ENCODE measurements at places on chromosomes 5 and 9.
A peak's percentile ranks its signal among the peaks of the same experiment; 100 is the strongest.

DNA sequence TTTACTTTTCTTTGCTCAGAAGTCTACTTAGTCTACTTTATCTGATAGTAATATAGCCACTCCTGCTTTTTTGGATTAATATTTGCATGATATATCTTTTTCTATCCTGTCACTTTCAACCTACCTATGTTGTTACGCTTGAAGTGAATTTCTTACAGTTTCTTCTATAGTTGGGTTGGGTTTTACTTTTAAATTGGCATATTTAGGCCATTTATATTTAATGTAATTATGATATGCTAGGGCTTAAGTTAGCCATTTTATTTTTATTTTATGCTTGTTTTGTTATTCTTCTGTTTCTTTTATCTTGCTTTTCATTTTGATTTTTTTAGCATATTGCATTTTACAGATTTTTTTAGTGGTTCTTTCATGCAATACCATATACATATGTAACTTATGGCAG, 164.7 kb downstream of the AOPEP start:
- H3K36me3 ChIP-seq, result no peaks in the 10 kb centered on the region
- no peaks in the 10 kb centered on the region for H3K4me1 ChIP-seq
- H3K4me3 ChIP-seq, result no peak overlapping the region
- no peaks in the 10 kb centered on the region for H3K27me3 ChIP-seq

- H3K4me1 ChIP-seq, result no peaks in the 10 kb centered on the region
- H3K36me3 ChIP-seq, result no peaks in the 10 kb centered on the region
- peak overlapping the region; percentile 74 for H3K27ac ChIP-seq
- peak; percentile 39 for DNase-seq
These were observed 3.7 kb downstream of the ECSCR start for GRCh38 chr5:139458580-139459407.

DNA sequence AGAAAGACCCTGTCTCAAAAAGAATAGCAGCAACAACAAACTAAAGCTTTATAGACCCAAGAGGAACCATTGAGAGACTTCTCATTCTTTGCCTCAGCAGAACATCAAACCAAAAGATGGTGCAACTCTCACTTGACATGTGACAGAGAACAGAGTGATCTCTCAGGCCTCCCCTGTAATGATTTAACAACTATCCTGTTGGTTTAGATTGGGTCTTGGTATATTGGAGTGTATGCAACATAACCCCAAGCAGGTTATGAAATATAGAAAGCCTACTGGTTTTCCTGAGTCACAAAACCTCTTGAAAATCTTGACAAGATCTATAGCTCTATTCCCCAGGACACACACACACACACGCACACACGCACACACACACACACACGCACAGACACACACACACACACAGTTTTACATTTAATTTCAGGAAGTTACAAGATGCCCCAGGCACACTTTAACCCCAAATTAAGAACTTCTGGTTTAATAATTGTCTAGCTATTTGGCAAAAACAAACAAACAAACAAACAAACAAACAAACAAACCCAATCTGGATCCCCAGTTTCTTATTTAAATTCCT, 6.5 kb upstream of the FGF1 start:
- no peak overlapping the region for H3K27ac ChIP-seq
- H3K4me3 ChIP-seq, result no peak overlapping the region

- H3K27me3 ChIP-seq, result no peaks in the 10 kb centered on the region
- H3K4me1 ChIP-seq, result no peaks in the 10 kb centered on the region
- no peaks in the 10 kb centered on the region for H3K36me3 ChIP-seq
- H3K4me3 ChIP-seq, result no peak overlapping the region
- DNase-seq, result no peak
These were observed 989.8 kb downstream of the TLE4 start for GRCh38 chr9:80561526-80561925.

DNA sequence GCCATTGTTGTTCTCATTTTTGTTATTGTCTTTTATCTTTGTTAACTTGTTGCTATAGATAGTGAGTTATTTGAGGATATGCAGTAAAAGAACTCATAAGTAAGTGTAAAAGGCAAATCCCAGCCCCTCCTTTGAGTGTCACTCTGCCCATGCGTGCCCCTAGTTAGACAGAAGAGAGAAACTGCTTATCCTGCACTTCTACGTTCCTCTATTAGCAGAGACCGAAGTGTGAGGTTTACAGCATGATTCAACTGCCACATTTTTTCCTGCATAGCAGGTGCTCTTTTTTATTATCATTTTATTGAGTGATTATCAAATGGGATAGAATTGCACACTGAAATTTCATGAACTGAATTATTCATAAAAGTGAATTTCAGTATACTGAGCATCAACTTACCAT, 12.0 kb upstream of the DNAH5 start:
- H3K27me3 ChIP-seq, result no peaks in the 10 kb centered on the region
- DNase-seq, result no peak
- H3K27ac ChIP-seq, result no peak overlapping the region
- no peaks in the 10 kb centered on the region for H3K4me1 ChIP-seq
- H3K36me3 ChIP-seq, result no peaks in the 10 kb centered on the region

DNA sequence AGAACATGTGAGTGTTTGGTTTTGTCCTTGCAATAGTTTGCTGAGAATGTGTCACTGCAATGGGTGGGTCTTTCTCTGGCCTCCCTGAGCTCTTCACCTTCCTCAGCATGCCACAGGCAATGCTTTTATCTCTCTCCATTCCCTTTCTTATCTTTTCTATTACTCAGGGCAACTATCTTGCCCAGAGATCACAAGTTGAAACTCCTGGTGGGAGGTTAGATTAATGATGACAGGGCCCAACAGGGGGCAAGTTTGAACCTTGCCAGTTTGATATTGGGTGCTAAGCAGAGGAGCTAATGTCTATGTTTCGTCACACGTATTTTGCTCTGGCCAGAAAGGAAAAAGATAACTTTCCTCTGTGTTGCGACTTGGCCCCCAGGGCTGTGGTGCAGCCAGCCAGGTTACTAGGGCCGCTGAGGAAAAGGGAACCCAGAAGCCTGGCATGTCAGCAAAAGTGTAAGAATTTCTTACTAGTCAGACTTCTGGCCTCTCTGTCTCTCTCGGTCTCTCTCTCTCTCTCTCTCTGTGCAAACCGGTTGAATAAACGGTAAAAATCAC, 299.3 kb upstream of the POU5F2 start:
- no peaks in the 10 kb centered on the region for H3K27me3 ChIP-seq
- no peak overlapping the region for H3K4me3 ChIP-seq
- no peak for DNase-seq
- no peak overlapping the region for H3K27ac ChIP-seq

GRCh38 chr5:67334373-67334772, 137.8 kb upstream of the CD180 start:
- no peak overlapping the region for H3K4me3 ChIP-seq
- H3K4me1 ChIP-seq, result no peaks in the 10 kb centered on the region
- no peaks in the 10 kb centered on the region for H3K36me3 ChIP-seq
- H3K27ac ChIP-seq, result no peak overlapping the region

GRCh38 chr5:172285226-172286143, 1.9 kb upstream of the UBTD2 start:
- peak overlapping the region; percentile 97 for H3K4me3 ChIP-seq
- H3K27me3 ChIP-seq, result no peaks in the 10 kb centered on the region
- DNase-seq, result no peak

- H3K36me3 ChIP-seq, result no peaks in the 10 kb centered on the region
- H3K4me1 ChIP-seq, result no peaks in the 10 kb centered on the region
- H3K27ac ChIP-seq, result no peak overlapping the region
- no peak overlapping the region for H3K4me3 ChIP-seq
- DNase-seq, result no peak
- no peaks in the 10 kb centered on the region for H3K27me3 ChIP-seq
These were observed 446.6 kb upstream of the GRIA1 start for GRCh38 chr5:153043886-153044285.

GRCh38 chr9:99335280-99335679, 113.2 kb downstream of the SEC61B start:
- H3K4me3 ChIP-seq, result no peak overlapping the region
- H3K27me3 ChIP-seq, result no peaks in the 10 kb centered on the region
- no peak for DNase-seq
- H3K4me1 ChIP-seq, result no peaks in the 10 kb centered on the region
- no peaks in the 10 kb centered on the region for H3K36me3 ChIP-seq

- H3K4me1 ChIP-seq, result no peaks in the 10 kb centered on the region
- no peak for DNase-seq
- no peaks in the 10 kb centered on the region for H3K27me3 ChIP-seq
- H3K27ac ChIP-seq, result no peak overlapping the region
- H3K36me3 ChIP-seq, result no peaks in the 10 kb centered on the region
These were observed 998.9 kb downstream of the TLE1 start for GRCh38 chr9:80690349-80690939.

DNA sequence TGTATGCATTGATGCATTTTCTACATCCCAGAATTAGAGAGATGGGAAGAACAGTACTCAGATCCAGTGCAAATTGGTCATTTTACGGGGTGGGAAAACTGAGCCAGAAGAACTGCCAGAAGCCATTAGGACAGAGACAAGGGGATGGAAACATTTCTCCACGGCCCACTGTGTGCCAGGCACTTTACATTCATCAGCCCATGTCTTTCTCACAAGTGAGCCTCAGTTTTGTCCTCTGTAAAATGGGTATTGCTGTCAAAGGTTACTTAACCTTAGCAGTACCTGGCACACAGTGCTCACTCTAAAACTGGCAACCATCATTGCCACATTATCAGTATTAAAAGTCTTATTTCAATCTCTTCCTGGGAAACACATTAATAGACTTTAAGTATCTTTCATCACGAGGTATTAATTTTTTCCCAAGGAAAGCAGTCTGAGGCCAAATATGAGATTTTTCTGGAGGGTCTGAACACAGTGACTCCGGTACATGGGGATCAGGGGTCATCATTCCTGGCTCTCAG, 5.2 kb downstream of the DUSP1 start:
- no peak for DNase-seq
- peak overlapping the region; percentile 93 for H3K4me3 ChIP-seq
- no peaks in the 10 kb centered on the region for H3K36me3 ChIP-seq
- H3K4me1 ChIP-seq, result peaks cover 4% of the 10 kb centered on the region
- no peaks in the 10 kb centered on the region for H3K27me3 ChIP-seq

DNA sequence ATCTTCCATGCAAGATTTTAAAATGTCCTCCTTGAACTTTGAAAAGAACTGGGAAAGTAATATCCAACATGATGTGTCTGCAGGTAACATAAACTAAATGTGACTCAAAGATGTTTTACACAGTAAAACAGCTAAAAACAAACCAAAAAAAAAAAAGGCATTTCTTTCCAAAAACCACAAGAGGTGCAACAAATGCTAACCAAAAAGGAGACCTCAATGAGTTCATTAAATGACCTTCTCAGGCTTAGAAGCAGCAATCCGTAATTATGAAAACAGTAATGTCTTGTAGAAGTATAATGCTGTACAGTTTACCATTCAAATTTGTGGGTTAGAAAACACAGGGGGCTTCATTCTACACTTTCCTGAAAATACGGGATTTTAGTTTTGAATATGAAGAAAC, 2.5 kb downstream of the RNF145 start:
- DNase-seq, result no peak
- peak overlapping the region; percentile 96 for H3K27ac ChIP-seq
- H3K4me3 ChIP-seq, result no peak overlapping the region

- no peaks in the 10 kb centered on the region for H3K4me1 ChIP-seq
- H3K36me3 ChIP-seq, result no peaks in the 10 kb centered on the region
- H3K27ac ChIP-seq, result no peak overlapping the region
- DNase-seq, result no peak
- no peak overlapping the region for H3K4me3 ChIP-seq
- no peaks in the 10 kb centered on the region for H3K27me3 ChIP-seq
These were observed 67.9 kb upstream of the RXRA start for GRCh38 chr9:134258332-134258731.

Data from breast epithelium (tissue), 4 donors.